ENCODE measurements at places on chromosomes 11 and 22.
A peak's percentile ranks its signal among the peaks of the same experiment; 100 is the strongest.

GRCh38 chr11:61690706-61691379, 10.7 kb downstream of the DAGLA start:
- DNase-seq, result no peak

GRCh38 chr11:75891947-75892739, 77.1 kb downstream of the UVRAG start:
- DNase-seq, result peak; percentile 72

GRCh38 chr11:83480811-83481210, 194.6 kb upstream of the CCDC90B start:
- DNase-seq, result no peak

GRCh38 chr11:35162745-35163144, 23.8 kb downstream of the CD44 start:
- DNase-seq, result peak; percentile 83

- DNase-seq, result no peak
Observed at GRCh38 chr11:90373971-90374370, 151.1 kb upstream of the CHORDC1 start.

GRCh38 chr11:129743112-129743815, 72.4 kb upstream of the TMEM45B start:
- no peak for DNase-seq

DNA sequence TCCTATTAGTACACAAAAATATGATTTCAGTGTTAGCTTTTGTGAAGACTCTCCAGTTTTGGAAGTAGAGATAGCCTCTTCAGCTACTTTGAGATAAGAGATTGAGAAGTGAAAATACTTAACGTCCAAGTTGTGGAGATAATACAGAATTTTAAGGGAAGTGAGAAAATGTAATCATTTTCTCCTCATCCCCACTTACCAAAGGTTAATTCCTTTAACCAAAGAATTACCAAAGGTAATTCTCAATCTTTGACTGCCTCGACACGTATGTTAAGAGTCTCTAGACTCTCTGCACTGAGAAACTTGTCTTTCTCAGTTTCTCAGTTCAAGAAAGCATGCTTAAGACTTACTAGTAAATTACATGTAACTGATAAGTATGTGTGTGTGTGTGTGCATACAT, 15.3 kb downstream of the C11orf54 start:
- DNase-seq, result no peak

- no peak for DNase-seq
Observed at GRCh38 chr11:8372641-8373381, 109.1 kb upstream of the LMO1 start.

- no peak for DNase-seq
Observed at GRCh38 chr11:99555486-99555885, 534.7 kb downstream of the CNTN5 start.

- no peak for DNase-seq
Observed at GRCh38 chr22:19233189-19233661, 54.7 kb upstream of the SLC25A1 start.

DNA sequence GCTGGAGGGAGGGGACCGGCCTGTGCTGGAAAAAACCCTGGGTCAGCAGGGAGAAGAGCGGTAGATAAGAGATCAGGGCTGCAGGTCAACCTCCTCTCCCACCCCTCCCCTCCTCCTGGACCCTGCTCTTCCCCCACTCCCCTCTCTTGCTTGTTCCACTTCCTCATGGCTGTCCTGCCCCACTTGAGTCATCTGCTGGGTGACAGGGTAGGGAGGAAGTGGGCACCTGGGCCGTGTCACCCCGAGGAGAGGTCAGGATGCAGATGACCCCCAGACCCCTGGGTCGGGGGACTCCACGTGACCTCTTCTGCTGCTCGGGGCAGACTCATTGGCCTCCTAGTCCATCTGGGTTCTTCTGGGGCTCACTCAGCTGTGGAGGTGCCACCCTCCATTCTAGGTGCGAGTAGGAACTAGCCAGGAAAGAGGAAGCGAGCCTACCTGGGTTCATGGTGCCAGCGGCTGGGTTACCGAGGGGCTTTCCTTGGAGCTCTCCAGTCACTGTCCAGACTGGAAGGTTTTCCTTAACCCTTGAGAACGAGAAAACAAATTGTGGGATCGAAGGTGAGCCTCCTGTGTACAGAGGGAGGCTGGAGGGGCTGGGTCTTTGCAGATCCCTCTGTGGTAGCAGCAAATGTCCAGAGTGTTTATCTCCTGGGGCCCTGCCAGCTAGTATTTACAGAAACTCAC, 6.5 kb downstream of the APOL2 start:
- peak; percentile 38 for DNase-seq

GRCh38 chr11:131204282-131204681, 166.1 kb upstream of the NTM start:
- no peak for DNase-seq

DNA sequence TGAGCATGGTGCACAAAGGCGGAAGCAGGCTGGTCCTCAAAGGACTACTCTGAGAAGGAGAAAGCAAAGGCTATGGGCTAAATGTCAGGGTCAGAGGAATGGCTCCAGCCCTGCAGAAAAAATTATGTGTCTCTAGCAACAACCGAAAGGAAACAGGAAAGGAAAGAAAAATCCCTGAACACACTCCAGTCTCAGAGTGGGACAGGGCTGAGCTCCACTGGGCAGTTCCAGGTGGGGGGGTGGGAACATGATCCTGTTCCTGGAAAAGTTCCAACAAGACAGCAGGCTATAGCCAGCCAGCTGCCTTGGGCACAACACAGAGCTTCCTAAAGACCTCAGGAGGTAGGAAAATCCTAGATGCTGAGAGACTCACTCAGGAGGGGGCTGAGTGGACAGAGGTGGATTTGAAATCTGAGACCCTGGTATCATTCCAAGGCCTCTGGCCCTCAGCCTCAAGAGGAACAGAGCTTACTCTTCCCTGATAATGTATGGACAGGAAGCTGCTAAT, 1088.2 kb downstream of the TBC1D22A start:
- DNase-seq, result no peak

- DNase-seq, result no peak
Observed at GRCh38 chr22:41539146-41540005, 4.9 kb downstream of the POLR3H start.

DNA sequence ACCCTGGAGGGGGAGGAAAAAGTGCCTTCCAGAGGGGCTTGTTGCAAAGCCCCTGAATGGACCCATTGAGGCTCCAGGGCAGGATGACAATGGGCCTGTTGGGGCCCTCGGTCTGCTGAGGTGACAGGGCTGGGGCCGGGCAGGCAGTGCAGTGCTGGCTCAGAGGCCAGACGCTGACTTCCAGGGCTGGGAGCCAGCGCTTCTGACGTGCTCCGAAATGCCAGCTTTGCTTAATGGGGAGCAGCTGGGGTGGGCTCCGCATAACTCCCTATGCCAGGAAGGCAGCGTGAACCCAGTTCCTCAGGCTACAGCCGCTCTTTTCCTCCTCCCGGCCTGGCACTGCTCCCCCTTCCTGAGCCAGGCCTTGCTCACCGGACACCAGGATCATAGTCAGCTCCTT, 17.7 kb downstream of the NAV2 start:
- DNase-seq, result no peak

- no peak for DNase-seq
Observed at GRCh38 chr22:24822471-24822870, 16.5 kb downstream of the SGSM1 start.

DNA sequence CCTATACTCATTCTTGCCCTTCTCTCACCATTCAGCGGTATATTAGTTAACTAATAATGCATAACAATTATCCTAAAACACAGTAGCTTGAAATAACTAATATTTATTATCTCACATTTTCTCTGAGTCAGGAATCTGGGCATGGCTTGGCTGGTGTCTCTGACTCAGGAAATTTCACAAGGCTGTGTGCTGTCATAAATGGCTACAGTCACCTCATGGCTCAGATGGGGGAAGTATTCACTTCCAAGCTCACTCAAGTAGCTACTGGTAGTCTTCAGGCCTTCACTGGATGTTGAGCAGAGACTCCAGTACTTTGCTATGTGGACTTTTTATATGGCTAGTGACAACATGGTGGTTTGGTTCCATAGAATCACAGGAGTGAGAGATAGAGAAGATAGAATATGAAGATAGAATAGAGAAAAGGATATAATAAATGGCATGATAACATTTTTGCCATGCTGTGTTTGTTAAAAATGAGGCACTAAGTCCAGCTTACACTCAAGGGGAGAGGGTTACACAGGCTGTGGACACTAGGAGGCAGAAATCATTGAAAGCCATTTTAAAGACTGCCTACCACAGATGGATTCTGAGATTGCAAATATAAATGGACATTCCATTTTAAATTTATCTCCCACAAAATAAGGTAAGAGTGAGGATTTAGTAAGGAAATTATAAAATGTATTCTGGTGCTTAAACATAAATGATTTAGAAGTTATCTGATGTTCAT, 997.8 kb upstream of the CHORDC1 start:
- no peak for DNase-seq

- peak; percentile 51 for DNase-seq
Observed at GRCh38 chr22:39543095-39543494, 10.5 kb upstream of the RPS19BP1 start.

DNA sequence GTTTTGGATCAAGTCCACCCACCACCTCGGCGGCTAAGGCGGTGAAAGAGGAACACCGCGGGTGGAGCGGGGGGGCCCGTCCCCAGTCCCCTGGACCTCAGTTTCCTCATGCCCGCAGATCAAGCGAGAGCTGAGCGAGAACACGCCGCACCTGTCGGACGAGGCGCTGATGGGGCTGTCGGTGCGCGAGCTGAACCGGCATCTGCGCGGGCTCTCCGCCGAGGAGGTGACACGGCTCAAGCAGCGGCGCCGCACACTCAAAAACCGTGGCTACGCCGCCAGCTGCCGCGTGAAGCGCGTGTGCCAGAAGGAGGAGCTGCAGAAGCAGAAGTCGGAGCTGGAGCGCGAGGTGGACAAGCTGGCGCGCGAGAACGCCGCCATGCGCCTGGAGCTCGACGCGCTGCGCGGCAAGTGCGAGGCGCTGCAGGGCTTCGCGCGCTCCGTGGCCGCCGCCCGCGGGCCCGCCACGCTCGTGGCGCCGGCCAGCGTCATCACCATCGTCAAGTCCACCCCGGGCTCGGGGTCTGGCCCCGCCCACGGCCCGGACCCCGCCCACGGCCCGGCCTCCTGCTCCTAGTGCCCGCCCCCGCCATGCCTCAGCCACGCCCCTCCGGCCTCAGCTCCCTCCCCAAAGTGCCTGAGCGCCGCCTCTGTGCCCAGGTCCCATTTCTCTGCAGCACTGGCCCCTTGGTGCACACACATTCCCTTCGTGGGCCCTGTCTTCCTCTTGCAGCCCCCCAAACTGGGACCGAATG, 12.7 kb downstream of the MAFF start:
- DNase-seq, result peak; percentile 82
